ENCODE measurements at places on chromosomes 1 and 21.

- no peak for DNase-seq
Measured at GRCh38 chr1:27341525-27342252, at the start of gene SYTL1. Gene SYTL1, plus strand, starts transcription at chr1:27342022. Its CDS starts 3,313 bp downstream, at chr1:27345335.

DNA sequence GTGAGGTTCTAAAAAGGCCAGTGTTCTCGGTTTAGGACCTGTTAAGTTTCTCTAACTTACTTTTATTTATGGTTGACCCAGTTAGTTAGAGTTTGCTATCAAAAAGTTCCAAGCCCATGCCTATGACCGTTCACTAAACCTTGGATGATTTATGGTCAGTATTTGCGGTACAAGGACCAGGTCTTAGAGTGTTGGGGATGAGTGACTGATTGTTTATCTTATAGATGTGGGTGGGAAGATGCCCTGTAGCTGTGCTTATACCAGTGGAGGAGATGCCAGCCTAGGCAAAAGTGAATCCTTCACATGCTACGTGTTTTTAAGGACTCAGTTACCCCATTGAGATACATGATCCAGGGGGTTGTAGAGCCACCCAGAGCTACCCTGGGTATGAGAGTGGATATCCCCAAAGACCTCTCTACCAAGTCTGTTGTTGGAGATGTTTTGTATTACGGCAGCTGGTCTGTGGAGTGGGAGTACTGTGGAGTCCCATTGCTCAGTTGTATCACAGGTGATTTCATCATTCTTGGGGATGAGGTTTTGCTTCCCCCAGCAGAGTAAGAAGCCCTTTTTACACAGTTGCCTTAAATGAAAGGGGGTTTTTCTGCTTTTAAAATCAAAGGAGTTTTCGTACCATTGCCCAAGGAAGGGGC, 2.1 kb downstream of the SLC22A15 start:
- no peak for DNase-seq

DNA sequence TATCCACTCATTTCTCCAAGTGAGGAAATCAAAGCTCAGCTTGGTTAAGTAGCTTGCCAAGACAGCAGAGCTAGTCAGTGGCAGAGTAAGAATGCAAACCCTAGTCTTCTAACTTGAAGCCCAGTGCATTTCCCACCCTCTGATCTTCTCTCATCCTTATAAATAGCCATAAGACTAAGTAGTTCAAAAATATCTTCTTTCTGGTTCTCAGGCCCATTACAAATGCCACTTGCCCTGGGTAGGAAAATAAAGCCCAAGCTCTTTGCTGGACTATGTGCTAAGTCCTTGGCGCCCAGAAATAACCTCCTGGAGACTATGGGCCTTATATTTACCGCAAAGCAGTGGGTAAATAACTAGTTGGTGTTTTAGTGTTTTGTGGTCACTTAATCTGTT, 505.8 kb downstream of the PLPP3 start:
- no peak for DNase-seq

DNA sequence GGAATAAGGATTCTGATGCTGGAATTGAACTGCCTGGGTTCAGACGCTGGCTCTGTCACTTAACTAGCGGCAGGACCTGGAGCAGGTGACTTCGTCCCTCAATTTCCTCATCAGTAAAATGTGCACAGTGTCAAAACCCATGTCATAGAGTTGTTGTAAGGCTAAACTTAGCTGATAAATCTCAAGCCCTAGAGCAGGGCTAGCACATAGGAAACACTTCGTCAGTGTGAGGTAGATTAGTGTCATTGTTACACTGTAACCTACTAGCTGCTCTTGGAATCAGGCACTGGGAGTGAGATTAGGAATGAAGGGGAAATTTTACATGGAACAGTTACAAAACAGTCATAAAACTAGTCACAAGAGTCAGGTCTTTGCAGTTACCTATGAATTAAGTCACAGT, 56.1 kb upstream of the ANGPTL1 start:
- DNase-seq = no peak

GRCh38 chr1:81758181-81758580, 42.6 kb upstream of the ADGRL2 start:
- DNase-seq = no peak

DNA sequence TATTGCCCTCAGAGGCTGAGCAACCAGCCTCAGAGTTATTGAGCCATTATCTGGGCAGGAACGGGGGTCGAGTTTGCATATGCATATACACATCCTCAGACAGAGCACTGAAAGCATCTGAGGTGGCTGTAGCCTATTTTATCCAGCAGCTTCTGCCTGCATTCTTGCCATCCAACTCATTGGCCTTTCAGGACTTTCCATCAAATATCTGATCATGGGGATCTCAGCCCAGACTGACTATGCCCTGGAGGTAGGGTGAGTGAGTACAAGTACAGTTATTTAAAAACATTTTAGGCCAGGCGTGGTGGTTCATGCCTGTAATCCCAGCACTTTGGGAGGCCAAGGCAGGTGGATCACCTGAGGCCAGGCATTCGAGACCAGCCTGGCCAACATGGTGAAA, 1.8 kb upstream of the MTF1 start:
- no peak for DNase-seq

DNA sequence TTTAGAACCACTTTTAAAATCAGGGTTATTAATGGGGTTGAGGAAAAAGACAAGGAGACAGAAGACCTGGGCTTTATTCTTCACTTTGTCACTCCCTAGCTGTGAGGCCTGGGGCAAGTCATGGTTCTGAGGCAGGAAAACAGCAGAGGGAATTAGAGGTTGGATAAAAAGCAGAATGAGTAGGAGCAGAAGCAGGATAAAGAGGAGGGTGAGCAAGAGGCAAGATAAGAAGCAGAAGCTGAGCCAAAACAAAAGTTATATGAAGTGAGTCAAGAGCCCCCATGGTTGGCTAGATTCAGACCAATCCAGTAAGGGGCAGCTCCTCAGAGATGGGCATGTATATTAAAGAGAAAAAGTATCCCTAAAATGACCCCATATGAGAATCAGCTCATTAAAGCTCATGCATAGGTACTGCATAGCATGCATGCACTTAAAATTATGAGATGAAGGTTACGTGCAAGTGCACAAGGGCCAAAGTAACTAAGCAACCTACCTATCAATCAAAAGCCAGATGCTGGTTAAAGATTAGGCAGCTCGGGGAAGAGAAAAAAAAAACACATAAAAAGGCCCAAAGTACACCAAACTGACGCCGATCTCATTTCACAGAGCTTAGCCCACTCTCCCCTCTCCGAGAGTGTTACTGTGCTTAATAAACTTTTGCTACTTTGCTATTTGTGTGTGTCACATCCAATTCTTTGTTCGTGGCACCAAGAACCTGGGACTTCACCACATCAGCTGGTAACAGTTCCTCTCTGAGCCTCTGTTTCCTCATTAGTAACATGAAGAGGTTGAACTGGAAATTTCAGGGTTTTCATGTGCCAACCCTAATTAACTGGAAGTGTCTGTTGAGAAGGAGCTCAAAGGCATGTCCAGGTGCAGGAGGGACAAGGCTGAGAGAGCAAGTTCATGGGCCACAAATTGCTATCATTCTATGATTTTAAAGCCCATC, 2.2 kb downstream of the AVPR1B start:
- no peak for DNase-seq

GRCh38 chr1:84871181-84871580, 21.8 kb downstream of the LPAR3 start:
- DNase-seq = no peak

DNA sequence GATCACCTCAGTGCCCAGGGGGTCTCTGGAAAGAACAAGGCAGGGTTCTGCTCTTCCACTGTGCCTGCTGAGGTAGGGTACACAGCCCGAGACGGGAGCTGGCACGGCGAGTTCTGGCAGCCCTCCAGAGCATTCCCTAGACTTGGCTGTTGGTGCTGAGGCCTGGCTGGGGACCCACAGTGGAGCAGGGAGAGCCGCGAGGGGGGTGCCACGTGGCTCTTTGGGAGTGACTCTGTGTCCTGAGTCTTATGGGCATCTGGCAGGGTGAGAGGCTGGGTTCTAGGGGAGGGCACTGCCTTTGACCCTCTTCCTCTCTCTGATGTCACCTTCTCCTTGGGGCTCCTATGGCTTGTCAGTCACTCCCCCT, 336.4 kb downstream of the CAMTA1 start:
- DNase-seq = peak; percentile 45

GRCh38 chr1:232579958-232580941, 49.7 kb downstream of the SIPA1L2 start:
- no peak for DNase-seq

GRCh38 chr1:80217377-80217986, 1211.0 kb upstream of the ADGRL4 start:
- DNase-seq = no peak

- DNase-seq = no peak
Measured at GRCh38 chr21:40049031-40049930, 182.0 kb downstream of the PCP4 start.

- DNase-seq = no peak
Measured at GRCh38 chr1:74908131-74908530, 175.2 kb downstream of the TYW3 start.

DNA sequence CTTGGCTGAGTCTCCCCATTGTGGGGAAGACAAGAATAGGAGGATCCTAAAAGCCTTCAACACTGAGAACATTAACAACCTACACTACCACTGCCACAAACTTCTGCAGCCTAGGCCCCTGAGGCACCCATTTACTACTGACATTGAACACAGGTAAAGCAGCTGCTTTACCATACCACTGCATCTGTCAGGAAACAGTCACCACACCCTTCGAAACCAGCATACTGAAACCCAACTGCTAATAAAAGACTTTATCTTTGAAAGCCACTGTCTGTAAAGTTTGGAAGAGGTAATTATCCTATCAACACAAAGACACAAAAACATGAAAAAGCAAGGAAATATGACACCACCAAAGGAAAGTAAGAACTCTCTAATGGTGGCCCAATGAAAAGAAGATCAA, 7.4 kb downstream of the IFNAR1 start:
- DNase-seq = no peak

DNA sequence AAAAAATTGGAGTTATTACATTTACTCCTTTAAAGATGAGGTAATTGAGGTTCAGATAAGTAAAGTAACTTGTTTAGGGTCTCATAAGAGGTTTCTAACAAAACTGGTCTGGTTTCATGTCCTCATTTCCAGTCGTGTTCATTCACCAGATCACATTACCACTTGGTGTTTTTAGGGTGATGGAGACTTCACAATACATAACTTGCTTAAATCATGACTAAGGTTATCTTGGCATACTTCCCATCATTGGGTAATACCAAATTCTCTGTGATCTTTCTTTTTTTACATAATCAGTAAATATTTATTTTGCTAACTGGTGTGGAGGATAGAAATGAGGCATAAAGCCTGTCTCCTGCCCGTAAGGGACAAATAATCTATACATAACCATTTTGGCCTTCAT, 31.6 kb upstream of the RPTN start:
- no peak for DNase-seq

DNA sequence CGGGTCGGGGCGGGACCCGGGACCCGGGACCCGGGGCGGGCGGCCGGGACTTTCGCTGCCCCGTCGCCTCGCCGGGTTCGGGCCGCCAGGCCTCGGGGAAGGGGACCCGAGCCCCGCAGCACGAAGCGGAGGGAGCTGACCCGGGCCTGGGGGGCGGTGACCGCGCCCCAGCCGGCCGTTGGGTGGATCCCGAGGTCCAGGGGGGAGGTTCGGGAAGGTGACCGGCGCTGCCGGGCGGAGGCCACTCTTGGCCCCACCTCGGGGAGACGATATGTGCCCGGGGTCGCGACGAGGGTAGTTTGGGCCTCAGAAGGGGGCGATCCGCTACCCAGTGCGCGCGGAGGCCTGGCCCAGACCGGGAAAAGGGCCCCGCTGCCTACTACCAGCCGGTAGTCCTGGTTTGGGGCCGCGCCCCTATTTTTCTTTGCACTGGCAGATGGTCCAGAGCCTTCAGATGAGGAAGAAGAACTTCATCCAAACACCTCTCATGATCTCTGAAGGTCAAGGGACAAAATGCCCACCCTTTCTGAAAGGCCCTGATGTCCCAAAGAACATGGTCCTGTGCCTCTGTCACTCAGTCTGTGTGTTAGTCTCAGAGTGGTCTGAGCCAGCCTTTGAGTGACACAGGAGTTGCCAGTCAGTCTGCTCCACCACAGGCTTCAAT, 766 bp downstream of the AGO4 start:
- peak; percentile 39 for DNase-seq

GRCh38 chr1:66495495-66495894, 38.5 kb upstream of the SGIP1 start:
- no peak for DNase-seq

DNA sequence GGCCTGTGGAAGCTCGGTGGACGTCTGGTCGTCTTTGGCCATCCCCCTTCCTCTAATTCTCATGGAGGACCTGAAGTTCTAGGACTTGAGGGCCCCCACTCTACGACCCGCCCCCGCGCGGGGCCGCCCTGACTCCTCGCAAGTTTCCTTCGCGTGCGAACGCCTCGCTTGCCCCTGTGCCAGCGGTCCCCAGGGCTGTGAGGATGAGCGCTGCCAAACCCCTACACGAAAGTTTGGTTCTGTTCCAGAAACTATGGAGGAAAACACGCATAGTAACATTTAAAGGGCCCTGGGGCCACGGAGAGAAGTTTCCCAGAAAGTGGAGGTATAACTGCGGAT, 304 bp upstream of the GNG12 start:
- DNase-seq = no peak

GRCh38 chr1:94803517-94804441, 16.4 kb upstream of the SLC44A3 start:
- peak; percentile 22 for DNase-seq

GRCh38 chr1:169528215-169529067, 42.7 kb upstream of the SLC19A2 start:
- no peak for DNase-seq

DNA sequence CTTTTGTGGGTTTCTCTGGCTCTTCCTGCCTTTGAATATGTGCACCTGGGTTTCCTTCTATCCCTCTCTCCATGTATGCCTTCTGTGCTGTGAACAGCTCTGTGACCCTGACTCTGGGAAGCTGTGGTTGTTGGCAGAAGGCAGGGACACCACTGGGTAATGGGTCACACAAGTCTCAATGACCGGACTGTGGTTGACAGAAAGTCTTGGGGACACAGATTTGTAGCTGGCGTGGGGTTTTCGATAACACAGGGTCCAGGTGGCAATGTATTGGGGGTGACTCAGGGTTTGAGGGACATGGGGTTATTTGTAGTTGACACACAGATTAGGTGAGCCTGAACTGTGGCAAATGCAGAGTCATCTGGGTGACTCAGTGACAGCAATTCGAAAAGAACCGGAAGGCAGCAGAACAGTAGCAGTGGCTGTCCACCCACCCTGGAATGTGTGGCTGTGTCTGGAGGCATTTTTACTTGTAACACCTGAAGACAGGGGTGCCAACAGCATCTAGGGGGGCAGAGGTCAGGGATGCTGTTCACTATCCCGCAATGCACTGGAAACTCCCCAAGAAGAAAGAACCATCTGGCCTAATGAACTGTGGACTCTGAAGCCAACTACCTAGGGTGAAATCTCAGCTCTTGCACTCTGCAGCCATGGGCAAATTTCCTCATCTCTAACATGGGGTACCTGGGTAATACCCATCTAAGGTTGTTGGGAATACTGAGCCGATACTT, 13.0 kb upstream of the SLC6A9 start:
- no peak for DNase-seq

DNA sequence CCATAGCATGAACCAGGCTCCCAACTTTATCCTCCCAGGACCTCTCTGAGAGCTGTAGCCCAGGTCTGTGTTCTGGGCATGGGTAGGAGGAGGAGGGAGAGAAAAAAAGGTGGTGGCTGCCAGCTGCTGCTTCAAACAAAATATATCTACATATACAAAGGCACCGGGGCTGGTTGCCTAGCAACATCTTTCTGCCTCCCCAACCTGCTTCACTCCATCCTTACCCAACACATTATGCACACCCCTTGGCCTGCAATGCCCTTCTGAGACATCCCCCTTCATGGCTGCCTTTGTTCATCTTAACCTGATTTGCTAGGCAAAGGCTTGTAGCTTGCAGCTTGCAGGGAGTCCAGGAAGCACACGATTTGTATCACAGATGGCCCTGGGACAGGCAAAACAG, 27.2 kb upstream of the ATP1A1 start:
- no peak for DNase-seq

Measured in amygdala (tissue), 56 donors.